ENCODE measurements at places on chromosomes 2 and 18.

DNA sequence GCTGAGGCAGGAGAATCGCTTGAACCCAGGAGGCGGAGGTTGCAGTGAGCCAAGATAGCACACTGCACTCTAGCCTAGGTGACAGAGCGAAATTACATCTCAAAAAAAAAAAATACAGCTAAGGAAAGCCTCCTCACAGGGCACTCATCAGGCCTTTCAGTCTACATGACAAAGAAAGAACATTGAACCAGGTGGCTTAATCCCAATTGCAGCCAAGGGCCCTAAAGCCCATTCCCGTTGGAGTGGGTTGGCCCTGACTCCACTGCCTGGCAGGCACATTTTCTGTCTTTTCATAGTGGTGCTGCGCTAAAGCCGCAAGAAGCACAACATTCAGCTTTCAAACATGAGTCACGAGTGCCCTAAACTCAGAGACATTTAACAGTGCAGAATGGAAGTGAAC is 372.5 kb downstream of the RNF144A start:
- no peak for DNase-seq

DNA sequence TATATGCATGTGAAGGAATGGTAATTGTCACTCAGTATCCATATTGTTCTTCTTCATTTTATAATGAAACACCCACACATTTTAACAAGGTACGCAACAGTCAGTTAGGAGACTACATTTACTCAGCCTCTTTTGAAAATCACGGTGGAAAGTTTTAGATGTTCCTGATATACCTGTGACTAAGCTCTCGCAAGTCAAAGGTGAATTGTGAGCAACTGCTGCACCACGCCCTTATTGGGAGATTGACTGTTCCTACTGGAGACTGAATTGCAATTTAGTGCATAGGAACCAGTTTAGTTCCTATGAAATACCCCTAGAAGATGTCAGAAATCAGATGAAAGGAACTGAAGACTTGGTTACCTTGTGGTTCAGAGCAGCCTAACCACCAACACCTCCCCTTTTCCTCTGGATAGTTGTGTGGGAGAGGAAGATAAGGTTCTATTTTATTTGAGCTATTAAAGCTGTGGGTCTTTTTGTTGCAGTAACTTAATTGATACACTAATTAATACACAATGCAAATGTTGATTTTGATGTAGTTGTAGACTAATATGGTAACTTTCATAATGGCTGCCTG is 1280.5 kb upstream of the CDH2 start:
- DNase-seq = no peak

DNA sequence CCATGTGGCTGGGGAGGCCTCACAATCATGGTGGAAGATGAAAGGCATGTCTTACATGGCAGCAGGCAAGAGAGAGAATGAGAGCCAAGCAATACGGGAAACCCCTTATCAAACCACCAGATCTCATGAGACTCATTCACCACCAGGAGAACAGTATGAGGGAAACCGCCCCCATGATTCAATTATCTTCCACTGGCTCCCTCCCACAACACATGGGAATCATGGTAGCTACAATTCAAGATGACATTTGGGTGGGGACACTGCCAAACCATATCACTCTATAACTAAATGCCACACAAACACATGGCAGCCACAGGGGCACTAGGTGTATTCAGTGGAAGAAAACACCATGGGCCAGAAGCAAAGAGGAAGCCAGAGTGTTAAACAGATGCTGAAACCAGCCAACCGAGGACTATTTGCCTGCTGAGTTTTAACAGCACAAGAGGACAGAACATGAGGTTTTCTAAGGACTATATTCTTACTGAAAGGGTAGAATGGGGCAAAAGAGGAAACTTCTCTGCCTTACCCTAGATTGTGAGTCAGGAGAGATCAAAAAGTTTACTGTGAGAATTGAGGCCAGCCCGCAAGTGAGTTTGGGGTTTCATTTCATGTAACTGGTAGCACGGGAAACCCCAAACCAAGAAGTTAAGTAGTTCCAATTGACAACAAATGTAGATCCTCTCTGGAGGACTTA is 49.2 kb downstream of the SIGLEC15 start:
- no peak for DNase-seq

GRCh38 chr2:75516378-75517360 is 44.1 kb downstream of the EVA1A start:
- no peak for DNase-seq

- no peak for DNase-seq
Observed at GRCh38 chr2:234686088-234686890, 189.4 kb upstream of the ARL4C start.

DNA sequence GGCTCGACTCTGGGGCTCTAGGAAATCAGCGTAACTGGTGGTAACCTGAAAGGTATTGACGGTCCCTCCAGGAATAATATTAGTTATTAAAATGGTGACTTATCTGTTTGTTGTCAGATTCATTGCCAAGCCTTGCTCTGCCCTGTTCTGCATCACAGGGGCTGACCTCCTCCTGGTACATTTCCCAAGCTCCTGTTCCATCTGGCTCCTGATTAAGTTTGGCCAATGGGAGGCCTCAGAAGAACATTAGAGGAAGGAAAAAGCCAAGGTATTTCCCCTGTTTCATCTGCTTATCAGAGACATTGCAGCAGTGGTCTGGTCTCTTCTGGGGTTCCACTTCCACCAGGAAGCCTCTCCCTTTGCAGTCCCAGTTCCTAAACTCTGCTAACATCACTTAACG is 527.0 kb downstream of the TNS1 start:
- DNase-seq = no peak

GRCh38 chr2:207332480-207333212 is 166.9 kb upstream of the KLF7 start:
- DNase-seq = no peak

GRCh38 chr2:231084565-231084964 is 27.9 kb downstream of the PSMD1 start:
- no peak for DNase-seq

GRCh38 chr2:236551471-236552211 is 18.0 kb upstream of the ACKR3 start:
- DNase-seq = no peak

DNA sequence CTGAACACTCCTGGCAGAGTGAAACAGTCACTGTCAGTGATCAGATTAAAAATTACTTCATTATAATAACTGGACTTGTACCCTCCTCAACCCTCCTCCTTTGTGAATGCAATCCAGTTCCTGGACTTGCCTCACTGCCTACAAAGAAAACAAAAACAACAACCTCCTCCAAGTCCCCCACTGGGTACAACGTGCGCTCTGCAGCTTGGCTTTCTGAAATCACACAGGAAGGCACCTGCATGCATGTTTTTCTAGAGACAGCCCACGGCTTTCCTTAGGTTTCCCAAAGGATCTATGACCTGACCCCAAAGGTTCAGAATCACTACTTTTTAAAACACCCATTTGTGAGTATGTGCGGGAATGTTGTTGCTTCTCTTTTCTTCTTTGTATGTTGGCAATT is 61.4 kb upstream of the TUBA3E start:
- DNase-seq = no peak

DNA sequence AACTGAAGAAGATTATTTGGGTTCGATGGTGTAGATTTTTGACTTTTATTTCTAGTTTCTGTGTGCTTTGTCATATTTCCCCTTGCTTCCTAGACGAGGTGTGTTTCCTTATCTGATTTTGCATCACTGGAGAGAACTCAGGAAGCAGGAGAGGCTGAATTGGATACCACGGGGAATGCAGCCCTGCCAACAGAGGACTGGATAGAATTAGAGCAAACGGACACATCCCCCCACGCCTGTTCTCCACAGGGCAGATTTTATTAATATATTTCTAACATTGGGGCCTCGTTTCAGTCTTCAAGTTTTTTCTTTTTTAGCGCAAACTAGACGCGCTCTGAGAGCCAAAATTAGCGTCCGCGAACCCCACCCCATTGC is 678 bp upstream of the VAPA start:
- DNase-seq = no peak

DNA sequence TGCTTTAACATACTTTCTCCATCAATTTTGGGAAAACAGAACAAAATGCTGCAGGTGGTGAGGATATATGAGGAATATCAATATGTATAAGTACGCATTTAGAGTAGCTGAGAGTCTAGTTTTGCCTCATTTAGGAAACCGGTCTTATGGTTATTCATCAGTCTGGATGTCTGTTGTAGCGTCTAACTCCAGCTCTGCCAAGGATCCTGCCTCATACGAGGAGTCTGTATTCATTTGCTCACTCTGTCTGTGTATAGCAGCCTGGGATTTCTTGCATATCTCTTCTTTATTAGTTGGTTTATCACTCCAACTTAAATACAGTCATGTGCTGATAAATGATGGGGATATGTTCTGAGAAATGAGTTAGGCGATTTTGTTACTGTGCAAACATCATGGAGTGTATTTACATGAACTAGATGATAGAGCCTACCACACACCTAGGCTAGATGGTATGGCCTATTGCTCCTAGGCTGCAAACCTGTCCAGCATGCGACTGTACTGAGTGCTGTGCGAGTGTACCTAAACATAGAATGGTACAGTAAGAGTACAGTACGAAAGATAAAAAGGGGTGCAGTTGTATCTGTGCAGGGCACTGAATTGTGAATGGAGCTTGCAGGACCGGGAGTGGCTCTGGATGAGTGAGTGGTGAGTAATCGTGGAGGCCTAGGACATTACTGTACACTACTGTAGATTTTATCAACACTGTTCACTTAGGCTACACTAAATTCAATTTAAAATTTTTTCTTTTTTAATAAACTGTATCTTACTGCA is 148.1 kb downstream of the ZNF407 start:
- no peak for DNase-seq

- DNase-seq = no peak
Observed at GRCh38 chr18:76388891-76389423, 106.1 kb downstream of the ZNF516 start.

- no peak for DNase-seq
Observed at GRCh38 chr2:54054271-54054670, 61.1 kb upstream of the ACYP2 start.

DNA sequence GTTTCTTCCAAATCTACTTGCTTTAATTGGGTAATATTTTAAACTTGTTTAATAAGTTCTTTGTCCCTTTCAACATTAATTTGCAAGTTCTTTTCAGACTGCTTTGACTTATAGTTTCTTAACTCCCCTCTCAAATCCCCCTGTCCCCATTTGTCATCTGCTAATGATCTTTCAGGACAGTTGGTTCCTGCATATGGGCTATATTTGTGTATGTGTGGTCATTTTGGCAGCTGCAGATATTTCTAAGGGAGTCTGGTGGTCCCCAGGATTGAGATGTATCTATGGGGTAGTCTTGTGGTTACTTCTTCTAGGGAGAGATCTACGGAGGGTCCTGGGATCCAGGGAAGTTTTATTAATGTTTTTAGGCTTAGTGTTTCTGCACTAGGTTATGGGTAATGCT is 120.6 kb upstream of the SP3 start:
- no peak for DNase-seq

- no peak for DNase-seq
Observed at GRCh38 chr2:112798979-112799975, 15.0 kb upstream of the IL1A start.

DNA sequence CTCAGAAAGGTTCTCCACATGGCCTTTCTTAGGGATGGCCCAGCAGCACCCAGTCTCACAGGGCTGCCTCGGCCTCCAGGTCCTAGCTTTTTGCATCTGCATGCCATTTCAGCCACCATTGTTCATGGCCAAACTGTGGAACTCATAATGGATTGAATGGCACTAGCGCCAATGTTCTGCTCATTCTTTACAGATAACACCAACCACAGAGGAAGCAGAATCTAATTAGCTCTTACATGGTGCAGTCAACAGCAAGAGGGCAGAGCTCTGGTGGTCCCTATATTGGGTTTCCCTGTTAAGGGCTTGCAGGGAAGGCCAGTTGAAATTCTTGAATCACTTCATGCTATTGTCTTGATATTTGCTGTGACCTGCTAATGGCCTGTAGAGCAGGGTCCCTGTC is 45.6 kb downstream of the ARL4C start:
- DNase-seq = no peak

DNA sequence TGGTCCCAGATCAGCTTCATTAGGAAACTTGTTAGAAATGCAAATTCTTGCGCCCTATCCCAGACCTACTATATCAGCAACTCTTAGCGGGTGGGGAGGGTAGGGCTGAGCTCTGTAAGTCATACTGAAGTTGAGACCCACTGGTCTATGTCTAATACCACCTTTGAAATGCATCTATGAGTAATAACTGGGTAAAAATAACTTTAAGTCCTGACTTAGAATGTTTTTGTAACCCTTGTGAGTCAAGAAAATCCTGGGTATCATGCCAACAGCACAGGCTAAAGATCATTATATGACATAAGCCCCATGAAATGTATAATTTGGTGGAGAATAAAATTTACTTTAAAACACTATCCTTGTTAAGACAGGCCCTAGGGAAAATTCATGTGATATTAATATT is 41.4 kb downstream of the PRKD3 start:
- DNase-seq = no peak

DNA sequence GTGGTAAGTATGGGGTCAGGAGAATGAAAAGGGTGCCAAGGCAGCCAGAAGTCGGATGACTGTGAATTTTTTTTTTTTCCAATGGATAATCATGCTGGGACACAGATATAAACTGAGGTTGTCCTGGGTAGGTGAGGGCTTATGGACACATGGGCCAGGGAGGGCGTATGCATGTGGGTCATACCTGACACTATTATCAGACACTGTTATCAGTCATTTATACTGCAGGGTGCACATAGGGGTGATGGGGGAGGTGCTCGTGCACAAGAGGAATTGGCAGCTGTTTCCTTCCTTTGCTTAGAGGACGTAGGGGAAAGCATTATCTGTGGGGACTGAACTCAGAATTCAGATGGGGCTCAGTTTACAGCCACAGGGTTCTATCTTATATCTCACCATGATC is 10.1 kb downstream of the CTIF start:
- DNase-seq = no peak

All from NCI-H524 treated with DMSO at 0.1 percent for 48 hours (cell line).